ENCODE measurements at places on chromosomes 1 and 21. TPM values are rescaled to one million over a fixed set of nuclear protein-coding genes. Genes with fewer than 3 reads are reported as not detected.

The PCBP3 gene
- total RNA-seq: not detected

The APOBEC4 gene
- not detected for total RNA-seq

The TMCO1 gene
- total RNA-seq: 102 TPM

The TMEM201 gene
- 3.1 TPM for total RNA-seq

The COL18A1 gene
- total RNA-seq: 2.5 TPM

The PIGR gene
- not detected for total RNA-seq

The RGS13 gene
- not detected for total RNA-seq

The MCOLN2 gene
- total RNA-seq: not detected

The ASCL5 gene
- not detected for total RNA-seq

The NPR1 gene
- total RNA-seq: 0.22 TPM

The ANXA9 gene
- 0.39 TPM for total RNA-seq

The DNASE2B gene
- total RNA-seq: not detected

The ACAP3 gene
- total RNA-seq: 101 TPM

The LCE6A gene
- total RNA-seq: not detected

All from placental epithelial cell (primary cell).